ENCODE measurements at places on chromosomes 7 and 10.
A peak's percentile ranks its signal among the peaks of the same experiment; 100 is the strongest.

- peak; percentile 74 for DNase-seq
These were observed 8.4 kb upstream of the HYCC1 start for GRCh38 chr7:23022258-23022769.

GRCh38 chr7:39051707-39052106, 74.0 kb downstream of the POU6F2 start:
- no peak for DNase-seq

GRCh38 chr7:67917437-67917755, 920.8 kb downstream of the TYW1 start:
- DNase-seq: no peak

DNA sequence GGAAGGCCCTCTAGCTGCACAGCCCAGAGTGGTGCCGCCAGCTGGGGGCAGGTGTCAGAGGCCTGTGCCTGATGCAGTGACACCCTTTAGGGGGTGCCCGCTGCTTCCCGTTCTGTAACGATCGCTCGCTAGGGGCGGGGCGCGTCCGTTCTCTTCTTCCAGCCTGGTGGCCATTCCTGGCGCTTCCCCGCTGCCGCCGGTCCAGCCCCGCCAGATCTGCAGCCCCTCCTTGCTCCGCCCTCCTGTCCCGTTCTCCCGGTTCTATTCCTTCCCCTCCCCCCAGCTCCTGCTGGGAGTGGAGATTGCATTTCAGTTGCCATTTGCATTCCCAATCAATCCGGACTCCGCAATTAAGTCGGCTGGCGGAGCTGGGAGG, 39.2 kb downstream of the AGAP3 start:
- no peak for DNase-seq

GRCh38 chr7:29243910-29244655, 49.5 kb downstream of the CHN2 start:
- DNase-seq: no peak
